ENCODE measurements at places on chromosomes 2 and 18. TPM values are rescaled to one million over a fixed set of nuclear protein-coding genes. Genes with fewer than 3 reads are reported as not detected.

Gene SLC9A4
- total RNA-seq = 0.08 TPM

Gene MDH1B
- total RNA-seq = 0.57 TPM

Gene VIT
- total RNA-seq = not detected

DNA sequence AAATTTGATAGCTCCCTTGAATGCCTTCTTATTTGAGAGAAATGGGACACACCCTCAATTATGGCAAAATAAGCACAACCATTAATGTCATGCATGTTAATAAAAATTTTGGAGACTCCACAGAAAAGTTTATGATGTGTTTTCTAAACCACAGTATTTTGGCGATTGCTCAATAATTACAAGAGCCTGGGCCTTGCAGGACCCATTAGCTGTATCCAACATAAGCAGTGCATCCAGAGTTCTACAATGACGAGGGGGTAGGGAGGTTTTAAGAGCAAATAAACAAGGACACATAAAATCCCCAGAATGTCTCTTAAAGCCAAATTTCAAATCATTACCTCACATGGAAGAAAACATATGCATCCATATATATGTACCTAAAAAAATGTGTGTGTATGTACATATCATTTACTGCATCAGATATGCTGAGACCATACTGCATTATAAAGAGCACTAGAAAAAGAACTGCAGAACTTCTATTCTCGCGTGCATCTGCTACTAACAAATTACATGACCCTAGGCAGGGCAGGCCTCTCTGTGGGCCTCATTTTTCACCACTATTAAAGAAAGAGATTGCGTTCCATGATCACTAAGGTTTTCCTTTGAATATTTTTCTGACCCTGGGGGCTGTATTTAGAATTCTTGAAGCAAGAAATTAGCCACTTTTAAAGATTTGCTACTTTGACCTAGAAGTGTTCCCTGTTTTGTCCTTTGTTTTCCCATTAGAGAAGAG is 38.0 kb downstream of the CMPK2 start:
- no peak for DNase-seq

- DNase-seq = no peak
These were observed 10.3 kb upstream of the FTCDNL1 start for GRCh38 chr2:199861132-199861774.

DNA sequence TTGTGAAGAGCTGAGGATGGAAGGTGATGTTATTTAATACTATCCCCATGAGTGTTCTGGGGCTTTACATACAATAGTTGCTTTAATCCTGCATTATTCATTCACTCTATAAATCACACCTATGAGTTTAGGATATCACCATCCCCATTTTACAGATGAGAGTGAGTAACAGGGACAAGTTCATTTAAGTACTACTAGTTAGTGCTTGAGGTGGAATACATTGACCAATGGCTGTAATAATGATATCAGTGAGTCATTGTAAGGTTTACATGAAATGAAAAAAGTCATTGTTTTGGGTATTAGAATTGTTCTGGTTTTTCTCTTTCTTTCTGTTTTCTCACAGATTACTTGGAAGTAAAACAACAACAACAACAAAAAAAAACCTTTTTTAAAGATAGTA is 42.5 kb downstream of the TANC1 start:
- no peak for DNase-seq

- no peak for DNase-seq
These were observed 415.9 kb downstream of the GRB14 start for GRCh38 chr2:164205347-164205746.

- DNase-seq = no peak
These were observed 53.7 kb upstream of the SLC4A10 start for GRCh38 chr2:161570424-161571050.

- DNase-seq = no peak
These were observed 158.4 kb upstream of the SRD5A2 start for GRCh38 chr2:31739161-31739560.

GRCh38 chr2:185970148-185970852 is 231.7 kb downstream of the FSIP2 start:
- no peak for DNase-seq

DNA sequence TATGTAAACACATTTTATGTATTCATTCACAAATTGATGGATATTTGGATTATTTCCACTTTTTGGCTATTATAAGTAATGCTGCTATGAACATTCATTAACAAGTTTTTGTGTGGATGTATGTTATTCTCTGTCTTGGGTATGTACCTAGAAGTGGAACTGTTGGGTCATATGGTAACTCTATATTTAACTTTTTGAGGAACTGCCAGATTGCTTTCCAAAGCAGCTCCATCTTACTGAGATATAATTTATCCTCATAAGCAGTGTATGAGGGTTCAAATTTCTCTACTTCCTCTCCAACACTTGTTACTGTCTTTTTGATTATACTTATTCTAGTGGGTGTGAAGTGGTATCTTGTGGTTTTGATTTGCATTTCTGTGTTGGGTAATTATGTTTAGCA is 7.1 kb upstream of the EML6 start:
- DNase-seq = no peak

All from activated CD8-positive, alpha-beta T cell treated with anti-CD3 and anti-CD28 coated beads, Interleukin-2, amount 10 ng/mL, durations not matched to agents 7 days and 5 days (primary cell).